Activated CD8-positive, alpha-beta memory T cell treated with anti-CD3 and anti-CD28 coated beads for 4 hours (primary cell): ENCODE measurements at places on chromosomes 12 and 14.

DNA sequence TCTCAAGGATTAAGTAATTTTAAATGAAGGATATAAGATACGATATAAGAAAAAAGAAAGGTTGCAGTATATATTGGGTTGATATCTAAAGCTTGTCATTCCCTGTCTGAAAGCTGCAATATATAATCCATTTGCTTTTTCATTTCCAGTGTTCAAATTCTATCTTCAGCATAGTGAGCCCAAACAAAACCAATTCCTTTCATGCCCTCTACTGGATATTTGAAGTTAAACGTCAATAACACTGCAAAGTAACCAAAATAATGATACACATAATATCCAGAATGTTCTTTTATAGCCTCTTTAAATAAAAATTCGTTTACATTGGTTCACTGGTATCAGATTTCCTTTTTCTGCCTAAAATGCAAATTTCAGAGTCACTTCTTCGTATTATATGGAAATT, 64.5 kb upstream of the DAAM1 start:
- no peak for DNase-seq

- DNase-seq = no peak
Measured at GRCh38 chr12:12985817-12986408, 14.2 kb downstream of the HEBP1 start.

- no peak for DNase-seq
Measured at GRCh38 chr12:76674669-76675315, 89.1 kb upstream of the ZDHHC17 start.

GRCh38 chr14:23121361-23121771, 2.3 kb upstream of the CEBPE start:
- DNase-seq = no peak

DNA sequence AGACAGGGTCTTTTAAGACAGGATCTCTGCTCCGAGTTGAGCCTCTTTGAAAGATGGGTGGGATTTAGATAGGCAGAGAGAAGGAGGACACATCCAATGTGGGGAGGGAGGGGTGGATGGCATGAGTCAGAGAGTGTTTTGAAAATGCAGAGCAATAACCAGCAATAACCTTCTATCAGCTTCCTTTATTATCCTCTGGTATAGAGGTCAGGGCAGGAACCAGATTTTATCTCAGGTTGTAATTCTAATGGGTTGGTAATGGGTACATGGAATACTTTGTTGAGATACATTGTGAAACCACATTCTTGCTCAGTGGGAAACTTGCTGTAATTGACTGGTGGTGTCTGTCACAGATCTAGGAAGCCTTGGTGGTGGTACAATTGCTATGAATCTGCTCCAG, 37.6 kb upstream of the CCDC63 start:
- no peak for DNase-seq

DNA sequence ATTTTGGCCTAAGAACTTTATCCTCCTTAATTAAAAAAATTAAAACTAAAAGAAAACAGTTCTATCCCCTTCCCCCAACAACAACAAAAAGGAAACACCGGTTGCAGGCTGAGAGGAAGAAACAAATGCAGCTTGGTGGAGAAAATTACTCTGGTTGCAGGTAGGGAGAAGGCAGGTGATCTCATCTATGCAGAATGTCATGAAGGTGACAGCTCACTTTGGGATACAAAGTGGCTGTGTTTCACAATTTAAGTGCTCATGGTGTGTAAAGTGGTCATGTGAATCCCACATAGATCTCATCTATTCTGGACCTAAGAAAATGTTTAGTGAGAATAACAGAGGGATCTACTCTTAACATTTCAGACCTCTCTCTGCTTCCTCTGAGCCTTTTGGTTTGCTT, 219.7 kb upstream of the PKP2 start:
- no peak for DNase-seq

DNA sequence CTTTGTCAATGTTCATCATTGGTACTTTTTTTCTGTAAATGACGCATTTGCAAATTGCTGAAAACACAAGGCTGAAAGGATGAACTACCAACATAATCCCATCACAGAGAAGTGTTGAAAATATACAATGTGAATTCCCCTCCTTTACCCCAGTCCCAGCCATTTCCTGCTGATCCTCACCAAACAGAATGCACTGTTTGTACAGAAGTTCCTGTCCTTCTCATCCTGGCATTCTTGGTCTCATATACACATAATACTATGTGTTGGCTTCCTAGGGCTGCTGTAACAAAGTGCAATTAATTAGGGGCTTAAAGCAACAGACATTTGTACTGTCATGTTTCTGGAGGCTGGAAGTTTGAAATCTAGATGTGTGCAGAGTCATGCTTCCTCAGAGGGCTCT, 836.2 kb upstream of the MGAT4C start:
- no peak for DNase-seq

- DNase-seq = no peak
Measured at GRCh38 chr12:15815730-15816129, 26.5 kb upstream of the EPS8 start.

DNA sequence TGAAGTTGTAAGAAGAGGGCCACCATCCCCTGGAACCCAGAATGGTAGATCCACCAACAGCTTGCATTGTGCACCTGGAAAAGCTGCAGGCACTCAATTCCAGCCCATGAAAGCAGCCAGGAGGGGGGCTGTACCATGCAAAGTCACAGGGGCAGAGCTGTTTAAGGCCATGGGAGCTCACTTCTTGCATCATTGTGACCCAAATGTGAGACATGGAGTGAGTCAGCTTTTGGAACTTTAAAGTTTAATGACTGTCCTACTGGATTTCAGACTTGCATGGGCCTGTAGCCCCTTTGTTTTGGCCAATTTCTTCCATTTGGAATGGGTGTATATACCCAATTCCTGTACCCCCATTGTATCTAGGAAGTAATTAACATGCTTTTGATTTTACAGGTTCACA, 50.8 kb downstream of the SLC16A7 start:
- no peak for DNase-seq

GRCh38 chr14:30020687-30021086, 93.0 kb upstream of the PRKD1 start:
- no peak for DNase-seq

GRCh38 chr12:104275689-104276088, 27.9 kb upstream of the EID3 start:
- no peak for DNase-seq

GRCh38 chr12:70251661-70252060, 8.4 kb downstream of the CNOT2 start:
- no peak for DNase-seq
